Nephron progenitor cell (in vitro differentiated cells): ENCODE measurements at places on chromosomes 13 and 19.
A peak's percentile ranks its signal among the peaks of the same experiment; 100 is the strongest.

DNA sequence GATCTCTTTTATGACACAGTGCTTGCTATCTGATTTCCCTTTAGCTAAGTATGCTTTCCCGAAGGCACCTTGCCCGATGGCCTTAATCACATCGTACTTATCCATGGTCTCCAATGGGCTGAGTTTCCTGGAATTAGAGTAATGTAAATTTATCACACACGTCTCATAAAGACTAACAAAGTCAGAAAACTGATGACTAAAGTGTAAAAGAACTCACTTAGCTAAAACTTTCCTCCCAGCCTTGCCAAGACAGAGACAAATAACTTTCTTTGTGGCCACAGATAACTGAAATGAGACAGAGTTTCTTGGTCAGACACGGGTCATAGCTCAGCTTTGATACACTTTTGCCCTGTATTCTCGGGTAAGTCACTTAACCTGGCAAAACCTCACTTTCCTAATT lies 1.5 kb downstream of the NEK5 start:
- no peak for DNase-seq

GRCh38 chr13:60169239-60170031 lies 5.7 kb upstream of the DIAPH3 start:
- DNase-seq: no peak

- no peak for DNase-seq
Measured at GRCh38 chr13:97057176-97057575, 62.9 kb upstream of the OXGR1 start.

- no peak for DNase-seq
Measured at GRCh38 chr13:37944869-37945442, 75.4 kb upstream of the TRPC4 start.

DNA sequence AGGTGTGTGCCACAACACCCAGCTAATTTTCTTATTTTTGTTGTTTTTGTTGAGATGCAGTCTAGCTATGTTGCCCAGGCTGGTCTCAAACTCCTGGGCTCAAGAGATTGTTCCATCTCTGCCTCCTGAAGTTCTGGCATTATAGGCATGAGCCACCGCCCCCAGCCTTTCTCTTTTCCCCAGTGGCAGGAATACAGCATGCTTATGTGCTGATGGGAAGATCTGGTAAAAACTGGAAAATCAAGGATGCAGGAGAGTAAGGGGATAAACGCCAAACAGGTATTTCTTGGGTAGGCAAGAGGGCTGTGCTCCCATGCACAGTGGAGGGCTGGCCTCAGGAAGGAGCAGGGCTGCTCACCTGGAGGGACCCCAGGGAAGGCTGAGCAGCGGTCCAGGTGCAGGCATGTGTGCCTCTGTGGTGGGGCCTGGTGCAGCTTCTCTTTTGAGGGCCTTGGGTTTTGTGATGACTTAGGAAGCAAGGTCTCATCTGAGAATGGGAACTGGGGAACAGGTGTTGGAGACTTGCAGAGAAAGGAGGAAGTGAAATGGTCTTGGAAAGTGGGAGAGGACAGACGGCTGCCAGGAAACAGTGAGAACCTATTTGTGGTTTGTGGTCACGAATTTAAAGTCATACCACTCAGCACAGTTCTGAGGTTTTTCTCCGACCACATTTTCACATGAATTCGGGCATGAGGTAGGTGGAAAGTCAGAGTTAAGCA lies 106.5 kb downstream of the TEX26 start:
- DNase-seq: no peak

DNA sequence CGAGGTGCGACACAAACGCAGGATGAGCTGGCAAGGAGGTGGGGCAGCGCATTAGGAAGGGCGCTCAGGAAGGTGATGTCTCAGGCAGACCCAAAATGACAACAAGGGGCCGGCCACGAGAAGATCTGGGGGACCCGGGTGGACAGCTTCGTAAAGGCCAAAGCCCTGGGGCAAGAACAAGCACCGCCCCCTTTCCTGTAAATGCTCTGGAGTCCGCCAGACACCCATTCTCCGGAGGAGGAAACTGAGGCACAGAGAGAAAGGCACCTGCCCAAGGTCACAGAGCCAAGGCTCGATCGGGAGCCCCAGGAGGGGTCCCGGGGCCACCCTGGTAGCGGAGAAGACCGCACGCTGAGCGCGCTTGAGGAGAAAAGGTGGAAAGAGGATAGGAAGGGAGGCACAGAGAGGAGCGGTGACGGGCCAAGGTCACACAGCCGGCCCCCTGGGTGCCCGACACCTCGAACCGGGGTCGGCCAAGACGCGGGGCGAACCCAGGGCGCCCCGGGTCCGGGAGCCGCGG lies 571 bp downstream of the SAFB2 start:
- DNase-seq: peak; percentile 27

DNA sequence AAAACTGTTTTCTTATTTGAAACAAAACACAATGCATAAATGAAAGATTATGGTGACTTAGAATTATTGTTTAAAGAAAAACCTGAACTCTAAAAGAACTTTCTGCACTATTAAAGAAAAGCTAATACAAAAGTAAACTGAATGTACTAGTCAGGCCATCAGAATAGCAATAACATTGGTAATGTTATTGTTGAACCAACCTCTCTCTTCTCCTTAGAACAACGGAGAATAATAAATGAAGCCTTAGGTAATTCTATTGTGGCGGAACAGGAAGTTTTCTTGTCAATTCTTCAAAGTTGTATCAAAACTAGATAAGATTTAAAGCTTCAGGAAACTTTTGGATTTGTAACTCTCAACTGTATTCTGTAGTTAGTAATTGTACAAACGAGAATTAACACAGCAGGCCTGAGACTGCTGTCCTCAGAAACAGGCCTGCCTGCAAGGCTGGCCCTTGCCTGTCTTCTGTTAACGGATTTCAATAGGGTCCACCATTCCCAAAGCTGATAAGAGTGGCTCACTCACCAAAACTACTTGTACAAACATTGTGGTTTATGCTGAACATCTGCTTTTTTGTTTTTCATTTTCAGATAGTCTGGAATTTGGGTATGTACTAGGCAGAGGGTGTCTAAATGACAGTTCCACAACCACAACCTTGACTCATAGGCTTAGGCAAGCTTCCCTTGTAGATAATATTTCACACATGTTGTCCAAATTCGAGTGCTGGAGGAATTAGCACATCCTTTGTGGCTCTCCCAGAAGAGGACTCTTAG lies 825.8 kb downstream of the GPC5 start:
- DNase-seq: no peak

GRCh38 chr19:57171551-57172081 lies 4.3 kb upstream of the DUXA start:
- peak; percentile 52 for DNase-seq

- DNase-seq: no peak
Measured at GRCh38 chr13:74114202-74114601, 20.0 kb downstream of the KLF12 start.
